ENCODE measurements at places on chromosomes 6 and 20.

DNA sequence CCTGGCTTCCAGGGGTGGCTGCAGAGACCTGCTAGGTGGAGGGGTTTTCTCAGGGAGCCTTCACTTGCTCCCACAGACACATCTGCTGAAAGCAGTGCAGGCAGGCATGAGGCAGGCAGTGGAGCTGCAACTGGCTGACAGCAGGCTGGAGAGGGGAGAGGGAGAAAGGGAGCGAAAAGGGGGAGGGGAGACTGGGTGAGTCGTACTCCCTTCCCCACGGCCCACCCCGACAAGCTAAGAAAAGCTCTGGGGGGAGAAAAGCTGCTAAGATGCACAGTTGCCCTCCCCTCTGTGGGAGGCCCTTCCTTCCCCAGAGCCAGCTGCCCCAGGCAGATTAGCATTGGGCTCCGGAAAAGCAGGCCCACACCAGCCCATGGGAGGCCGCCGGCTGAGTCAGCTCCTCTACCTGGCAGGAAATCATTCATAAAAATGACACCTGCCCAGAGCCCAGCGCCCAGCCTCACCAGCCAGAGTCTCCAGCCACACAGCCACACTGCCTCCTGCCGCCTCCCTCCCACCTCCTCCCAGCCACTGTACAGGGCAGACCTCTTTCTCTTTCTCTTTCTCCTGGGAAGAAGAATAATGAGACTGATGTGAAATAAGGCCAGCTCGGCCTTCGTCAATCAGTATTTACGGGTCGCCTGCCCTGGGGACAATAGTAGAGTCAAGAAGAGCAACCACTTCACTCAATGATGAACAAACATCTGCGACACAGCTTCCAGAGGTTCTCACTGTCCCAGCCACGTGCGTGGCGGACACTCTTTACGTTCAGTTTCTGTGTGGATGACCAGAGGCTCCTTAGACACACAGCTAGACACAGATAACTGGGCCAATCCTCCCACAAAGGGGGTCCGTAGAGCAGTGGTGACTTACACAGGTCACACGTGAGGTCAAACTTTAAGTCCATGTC is 7.7 kb upstream of the C20orf203 start:
- no peak for DNase-seq

GRCh38 chr20:61185181-61185580 is 66.9 kb upstream of the CDH4 start:
- no peak for DNase-seq

GRCh38 chr20:50547964-50548363 is 37.8 kb downstream of the PTPN1 start:
- no peak for DNase-seq

DNA sequence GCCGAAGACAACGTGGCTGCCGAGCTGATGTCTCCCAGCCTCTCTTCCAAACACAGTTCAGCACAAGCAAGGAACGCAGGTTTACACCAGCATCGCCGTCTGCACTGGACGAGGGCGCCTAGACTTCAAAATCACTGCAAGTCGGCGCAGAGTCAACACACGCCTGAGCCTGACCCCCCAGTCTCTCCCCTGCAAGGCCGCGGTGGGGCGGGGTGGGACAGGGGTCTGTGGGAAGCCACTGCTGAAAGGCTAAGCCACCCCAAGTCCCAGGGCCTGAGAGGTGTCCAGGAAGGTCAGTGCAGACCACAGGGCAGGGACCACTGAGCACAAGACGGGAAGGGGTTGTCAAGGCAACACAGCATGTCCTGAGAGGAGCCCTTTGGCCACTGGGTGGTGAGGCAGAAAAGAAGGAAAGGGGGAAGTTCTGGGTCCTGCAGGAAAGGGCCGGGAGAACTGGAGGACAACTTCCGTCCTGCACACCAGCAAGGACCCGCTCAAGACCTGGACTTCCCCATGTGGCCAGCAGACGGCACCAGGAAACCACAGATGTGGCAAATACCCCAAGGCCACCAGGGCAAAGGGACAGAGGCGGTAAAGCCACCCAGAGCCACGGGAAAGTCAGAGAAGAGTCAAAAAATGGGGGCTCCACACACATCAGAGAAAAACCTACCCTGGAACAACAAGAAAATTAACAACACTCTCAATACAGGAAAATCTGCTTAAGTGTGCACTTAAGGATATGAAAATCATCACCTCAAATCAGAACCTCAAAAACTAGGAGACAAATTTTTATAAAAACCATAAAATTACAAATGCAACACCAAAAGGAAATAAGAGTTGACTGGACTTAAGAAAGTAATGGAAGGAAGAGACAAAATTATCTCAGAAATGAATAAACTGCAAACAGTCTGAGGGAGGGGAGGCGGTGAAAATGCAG is 84.8 kb downstream of the TAF4 start:
- DNase-seq: no peak

GRCh38 chr20:10538768-10539167 is 103.7 kb downstream of the SLX4IP start:
- no peak for DNase-seq

DNA sequence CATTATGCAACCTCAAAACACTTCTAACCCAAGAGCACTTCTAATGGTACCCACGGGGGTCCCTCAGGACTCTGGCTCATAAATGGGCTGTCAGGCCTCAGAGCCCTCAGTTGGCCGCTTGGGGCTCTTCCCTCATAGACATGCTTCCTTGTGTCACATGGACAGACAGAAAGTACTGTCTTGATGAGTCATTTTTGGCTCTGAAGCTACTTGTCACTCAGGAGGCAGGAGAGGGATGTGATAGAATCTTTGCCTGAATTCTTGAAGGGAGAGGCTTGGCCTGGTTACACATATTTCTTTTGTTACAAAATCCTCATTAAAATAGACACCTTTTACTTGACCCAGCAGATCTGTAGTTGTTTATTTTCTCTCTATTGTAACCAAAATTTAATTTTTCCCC is 15.1 kb upstream of the EDN1 start:
- DNase-seq: no peak

- no peak for DNase-seq
Measured at GRCh38 chr6:37862992-37863391, 43.5 kb downstream of the ZFAND3 start.

- DNase-seq: no peak
Measured at GRCh38 chr6:3265671-3266070, 6.9 kb downstream of the PSMG4 start.

DNA sequence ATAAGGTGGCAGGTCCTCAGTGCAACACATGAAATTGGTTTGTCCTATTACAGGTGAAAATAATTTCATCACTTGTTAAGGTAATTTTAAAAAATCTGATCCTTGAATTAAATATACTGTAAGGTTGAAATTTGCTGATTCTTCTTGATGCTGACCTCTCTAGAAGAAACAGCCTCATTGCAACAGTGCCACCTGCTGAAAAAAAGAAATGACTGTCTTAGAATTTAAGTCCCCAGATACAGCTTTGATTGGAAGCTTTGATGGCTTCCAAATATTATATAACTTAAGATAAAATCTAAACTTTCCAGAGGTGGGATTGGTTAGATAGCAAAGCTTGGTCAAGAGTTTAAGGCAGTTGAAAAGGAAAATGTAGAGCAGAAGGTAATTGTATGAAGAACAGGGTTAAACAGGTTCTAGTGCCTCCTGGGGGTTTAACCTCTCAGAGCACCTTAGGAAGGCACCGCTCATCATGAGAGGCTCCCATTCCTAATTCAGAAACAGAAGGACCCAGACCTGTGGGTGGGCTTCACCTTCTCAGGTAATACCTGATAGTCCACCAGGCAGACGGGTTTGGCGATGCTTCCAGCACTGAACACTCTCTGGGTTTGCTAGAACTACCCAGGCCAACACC is 401.0 kb downstream of the PAX1 start:
- no peak for DNase-seq

GRCh38 chr6:129476248-129476564 is 233.8 kb downstream of the ARHGAP18 start:
- no peak for DNase-seq

DNA sequence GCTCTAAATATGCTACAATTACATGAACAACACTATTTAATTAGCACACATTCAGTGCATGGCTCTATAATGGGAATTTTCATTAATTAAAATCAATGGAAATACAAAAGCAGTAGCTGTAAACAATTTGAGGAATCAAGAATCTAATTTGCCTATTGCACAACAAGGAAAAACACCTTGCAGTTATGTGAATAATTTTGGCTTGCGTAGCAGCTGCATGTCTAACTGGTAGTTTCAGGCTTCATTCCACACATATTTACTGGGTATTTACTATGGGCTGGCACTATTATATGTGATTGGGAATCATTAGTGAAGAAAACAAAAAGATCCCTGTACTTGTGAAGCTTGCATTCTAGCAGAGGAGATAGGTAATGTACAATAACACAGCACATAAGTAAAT is 26.4 kb downstream of the KIF6 start:
- no peak for DNase-seq
